Bronchial smooth muscle cell (primary cell): ENCODE measurements at places on chromosomes 13 and 19. TPM values are rescaled to one million over a fixed set of nuclear protein-coding genes. Genes with fewer than 3 reads are reported as not detected.

ZNF729 gene
- not detected in 2 replicates for total RNA-seq

KDELR1 gene
- total RNA-seq, result 44.0 and 48.9 TPM in 2 replicates

OR7C1 gene
- not detected in 2 replicates for total RNA-seq

CRB3 gene
- total RNA-seq, result 0.09 and 0.16 TPM in 2 replicates

ZGLP1 gene
- 0.16 and 0.17 TPM in 2 replicates for total RNA-seq

CLDND2 gene
- total RNA-seq, result not detected in 2 replicates

SHISA7 gene
- not detected in 2 replicates for total RNA-seq

C13orf46 gene
- total RNA-seq, result 0.34 and 0.47 TPM in 2 replicates

GIPC3 gene
- total RNA-seq, result 0.09 TPM in 1 of 2 replicates, not detected in the other

ZC3H13 gene
- total RNA-seq, result 12.5 and 13.7 TPM in 2 replicates

C19orf44 gene
- total RNA-seq, result 2.0 and 2.6 TPM in 2 replicates

KCNN1 gene
- total RNA-seq, result 0.34 TPM in 1 of 2 replicates, not detected in the other

COX7A1 gene
- 31.8 and 36.7 TPM in 2 replicates for total RNA-seq

KIRREL2 gene
- 0.09 TPM in 1 of 2 replicates, not detected in the other for total RNA-seq

PLPP2 gene
- 11.1 and 37.5 TPM in 2 replicates for total RNA-seq

MAP2K2 gene
- 192 and 263 TPM in 2 replicates for total RNA-seq

MYO1F gene
- total RNA-seq, result 0.34 and 0.47 TPM in 2 replicates

PALM gene
- 12.5 and 68.7 TPM in 2 replicates for total RNA-seq

OR4F17 gene
- total RNA-seq, result not detected in 2 replicates

FPR1 gene
- 0.09 TPM in 1 of 2 replicates, not detected in the other for total RNA-seq

CGB2 gene
- not detected in 2 replicates for total RNA-seq

ZNF154 gene
- total RNA-seq, result 2.8 and 6.1 TPM in 2 replicates

CDX2 gene
- total RNA-seq, result not detected in 2 replicates

POU4F1 gene
- not detected in 2 replicates for total RNA-seq

OR1M1 gene
- not detected in 2 replicates for total RNA-seq
